ENCODE measurements at places on chromosomes 13 and 19.

- DNase-seq, result no peak
Observed at GRCh38 chr13:63088226-63088625, 1672.6 kb upstream of the PCDH20 start.

DNA sequence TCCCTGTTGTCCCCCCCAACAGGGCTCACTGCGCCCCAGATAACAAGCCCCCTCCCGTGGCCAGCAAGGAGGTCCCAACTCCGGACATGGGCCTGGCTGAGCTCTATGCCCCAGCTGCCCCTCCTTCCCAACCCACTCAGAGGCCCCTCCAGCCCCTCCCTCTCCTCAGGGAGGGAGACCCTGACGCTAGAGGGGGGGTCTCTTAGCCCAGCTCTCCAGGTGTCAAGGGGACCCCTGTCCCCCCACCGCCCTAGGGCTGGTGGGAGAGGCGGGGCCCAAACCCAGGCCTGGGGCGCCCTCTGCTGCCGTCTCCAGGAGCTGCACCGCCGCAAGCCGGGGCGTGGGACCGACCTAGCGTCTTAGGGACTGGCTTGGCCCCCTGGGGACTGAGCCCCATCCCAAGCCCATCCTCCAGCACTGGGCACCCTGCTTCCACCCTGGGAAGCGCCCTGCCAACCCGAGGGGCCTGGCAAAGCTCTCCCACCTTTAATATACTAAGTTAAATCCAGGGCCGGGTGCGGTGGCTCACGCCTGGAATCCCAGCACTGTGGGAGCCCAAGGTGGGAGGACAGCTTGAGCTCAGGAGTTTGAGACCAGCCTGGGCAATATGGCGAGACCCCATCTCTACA, 1.4 kb downstream of the GRIN3B start:
- DNase-seq, result peak; percentile 63

DNA sequence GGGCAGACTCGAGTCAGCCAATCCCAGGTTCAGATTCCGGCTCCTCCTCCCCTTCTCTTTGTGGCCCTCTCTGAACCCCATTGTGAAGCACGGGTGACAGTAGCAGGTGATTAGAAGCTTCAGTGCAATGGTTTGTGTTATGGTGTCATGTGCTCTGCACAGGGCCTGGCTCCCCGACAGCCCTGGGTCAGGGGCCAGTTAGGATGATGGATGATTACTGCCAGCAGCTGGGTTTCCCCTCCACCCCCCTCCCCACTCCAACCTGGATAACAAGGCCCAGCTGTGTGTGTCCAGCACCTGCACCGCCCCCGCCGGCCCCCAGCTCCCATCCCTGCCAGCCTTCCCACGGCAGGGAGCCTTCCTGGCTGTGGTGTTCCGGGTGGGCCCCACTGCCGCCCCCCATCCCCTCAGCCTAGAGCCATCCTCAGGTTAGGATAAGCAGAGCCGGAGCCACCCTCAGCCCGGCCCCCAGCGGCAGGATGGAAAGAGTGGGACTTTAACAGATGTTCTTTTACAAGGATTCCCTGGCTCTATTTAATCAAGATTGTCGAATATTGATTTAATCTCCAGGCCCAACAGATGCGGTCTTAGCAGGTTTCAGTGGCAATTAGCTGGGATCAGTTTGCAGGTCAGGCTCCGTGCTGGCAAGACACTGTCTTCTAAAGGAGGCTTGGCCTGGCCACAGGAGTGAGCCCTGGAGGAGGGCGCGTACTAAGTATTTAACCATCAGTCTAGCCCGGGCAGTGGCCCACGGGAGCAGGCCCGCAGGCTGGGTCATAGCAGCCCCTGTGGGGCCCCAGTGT, 156.2 kb downstream of the SIPA1L3 start:
- no peak for DNase-seq

- DNase-seq, result no peak
Observed at GRCh38 chr13:67296511-67296910, 66.4 kb upstream of the PCDH9 start.

- no peak for DNase-seq
Observed at GRCh38 chr13:37090912-37091311, 14.6 kb downstream of the CSNK1A1L start.

DNA sequence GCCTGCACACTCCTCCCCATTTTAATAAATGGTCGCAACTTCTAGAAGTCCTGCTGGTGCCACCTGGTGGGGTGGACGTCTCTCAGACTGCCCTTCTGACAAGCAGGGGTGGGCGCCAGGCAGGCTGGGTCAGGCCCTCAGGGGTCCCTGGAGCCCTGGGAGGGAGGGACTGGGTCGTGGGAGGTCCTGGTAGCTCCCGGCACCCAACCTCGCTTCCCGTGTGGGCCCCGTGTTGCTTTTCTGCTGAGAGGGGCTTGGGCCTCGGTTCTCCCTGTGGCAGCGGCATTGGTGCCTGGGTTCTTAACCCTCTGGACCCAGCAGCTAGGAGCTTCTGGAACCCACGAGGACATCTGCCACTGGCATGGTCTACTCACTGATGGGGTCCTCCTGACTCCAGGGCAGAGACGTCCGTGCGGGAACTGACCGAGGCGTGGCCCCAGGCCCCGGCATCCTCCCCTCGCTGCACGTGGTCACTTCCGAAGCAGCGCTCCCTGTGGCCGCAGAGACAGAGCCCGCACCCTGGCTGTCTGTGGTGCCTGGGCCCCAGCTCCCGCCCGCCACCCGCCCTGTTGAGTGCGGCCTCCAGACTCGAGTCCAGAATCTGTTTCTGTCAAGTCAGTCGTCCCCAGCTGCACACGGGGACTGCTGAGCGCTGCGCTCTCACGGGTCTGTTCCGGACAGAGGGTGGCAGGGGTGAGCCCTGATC, 6.0 kb upstream of the TMPRSS9 start:
- DNase-seq, result no peak

Measured in T-helper 17 cell (primary cell).